ENCODE measurements at places on chromosomes 5 and 9.
A peak's percentile ranks its signal among the peaks of the same experiment; 100 is the strongest.

- DNase-seq, result no peak
Measured at GRCh38 chr9:16145196-16145950, 592.5 kb downstream of the CCDC171 start.

- DNase-seq, result no peak
Measured at GRCh38 chr5:175657593-175658271, at the start of gene HRH2. TSS of gene HRH2 (plus strand) at chr5:175658071. CDS start at chr5:175683234, 25,163 bp downstream.

- DNase-seq, result no peak
Measured at GRCh38 chr9:88319936-88320747, 68.1 kb upstream of the SPIN1 start.

- no peak for DNase-seq
Measured at GRCh38 chr5:29697785-29698414, 1495.6 kb upstream of the CDH6 start.

- DNase-seq, result no peak
Measured at GRCh38 chr9:6870650-6871477, 113.1 kb downstream of the KDM4C start.

- no peak for DNase-seq
Measured at GRCh38 chr9:5529683-5530221, 19.4 kb downstream of the PDCD1LG2 start.

DNA sequence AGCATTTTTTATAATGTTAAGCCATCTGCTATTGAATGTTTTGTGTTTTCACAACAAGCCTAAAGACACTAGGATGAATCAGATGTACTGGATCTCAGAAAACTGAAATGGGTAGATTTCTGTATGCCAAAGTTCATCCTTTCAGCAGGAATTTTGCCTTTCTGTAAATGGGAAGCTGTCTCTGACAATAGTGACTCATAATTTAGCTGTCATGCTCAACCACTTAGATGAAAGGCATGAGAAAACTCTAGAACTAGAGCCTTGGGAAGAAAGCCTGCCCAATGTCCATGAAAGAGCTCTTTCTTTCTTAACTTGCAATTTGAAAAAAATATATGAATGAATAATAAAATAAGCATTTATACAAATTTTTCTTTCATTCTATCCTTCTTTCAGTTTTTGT lies 616.0 kb upstream of the EDIL3 start:
- DNase-seq, result no peak

DNA sequence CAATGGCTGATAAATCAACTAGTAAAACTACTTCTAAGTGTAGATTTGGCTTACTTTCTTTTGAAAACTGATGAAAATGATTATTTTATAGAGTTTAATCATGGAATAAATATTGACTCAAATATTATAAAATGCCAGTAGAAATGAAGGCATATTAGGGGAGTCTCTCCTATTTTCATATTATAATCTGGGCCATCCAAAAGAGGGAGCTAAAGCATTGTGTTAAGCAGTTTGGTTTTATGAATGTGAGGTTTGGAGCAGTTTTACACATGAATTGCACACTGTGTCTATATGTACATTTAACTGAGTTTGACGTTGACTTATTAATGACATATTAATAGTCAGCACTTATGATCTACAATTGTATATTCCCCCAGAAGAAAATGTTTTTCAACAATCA lies 17.4 kb downstream of the CDH9 start:
- DNase-seq, result no peak

- no peak for DNase-seq
Measured at GRCh38 chr9:12920437-12920836, 145.6 kb downstream of the LURAP1L start.

DNA sequence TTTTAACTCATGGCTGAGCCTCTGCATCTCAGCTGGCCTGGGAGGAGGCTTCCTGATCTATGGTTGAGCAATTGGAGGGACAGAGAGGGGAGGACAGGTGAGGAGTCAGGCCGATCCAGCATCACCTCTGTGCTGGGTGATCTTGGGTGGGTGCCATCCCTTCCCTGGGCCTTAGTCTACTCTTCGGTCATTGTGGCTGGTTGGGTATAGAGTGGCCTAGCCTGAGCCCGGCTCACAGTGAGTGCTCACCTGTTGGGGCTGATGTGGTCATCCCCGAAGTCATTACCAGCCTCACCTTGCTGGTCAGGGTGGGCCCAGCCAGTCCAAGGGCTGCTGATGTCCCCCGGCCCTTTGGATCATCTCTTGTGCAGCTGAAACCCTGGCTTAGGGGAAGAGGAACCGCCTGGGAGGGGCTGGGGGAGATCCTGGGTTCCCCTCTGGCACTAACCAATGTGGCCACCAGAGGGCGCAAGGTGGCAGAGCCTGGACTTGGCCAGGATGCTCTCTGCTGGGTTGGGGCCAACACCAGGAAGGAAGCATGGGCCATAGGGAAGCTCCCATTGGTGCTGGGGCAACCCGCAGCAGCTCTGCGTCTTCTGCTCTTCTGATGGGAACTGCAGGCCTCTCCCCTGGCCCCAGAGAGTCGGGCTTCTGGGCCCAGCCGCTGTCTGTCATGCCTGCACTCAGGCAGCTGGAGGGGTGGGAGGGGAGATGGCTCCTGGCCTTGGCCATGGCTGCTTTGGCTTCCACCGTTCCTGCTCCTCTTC lies 17.3 kb upstream of the ODF2 start:
- peak; percentile 90 for DNase-seq

DNA sequence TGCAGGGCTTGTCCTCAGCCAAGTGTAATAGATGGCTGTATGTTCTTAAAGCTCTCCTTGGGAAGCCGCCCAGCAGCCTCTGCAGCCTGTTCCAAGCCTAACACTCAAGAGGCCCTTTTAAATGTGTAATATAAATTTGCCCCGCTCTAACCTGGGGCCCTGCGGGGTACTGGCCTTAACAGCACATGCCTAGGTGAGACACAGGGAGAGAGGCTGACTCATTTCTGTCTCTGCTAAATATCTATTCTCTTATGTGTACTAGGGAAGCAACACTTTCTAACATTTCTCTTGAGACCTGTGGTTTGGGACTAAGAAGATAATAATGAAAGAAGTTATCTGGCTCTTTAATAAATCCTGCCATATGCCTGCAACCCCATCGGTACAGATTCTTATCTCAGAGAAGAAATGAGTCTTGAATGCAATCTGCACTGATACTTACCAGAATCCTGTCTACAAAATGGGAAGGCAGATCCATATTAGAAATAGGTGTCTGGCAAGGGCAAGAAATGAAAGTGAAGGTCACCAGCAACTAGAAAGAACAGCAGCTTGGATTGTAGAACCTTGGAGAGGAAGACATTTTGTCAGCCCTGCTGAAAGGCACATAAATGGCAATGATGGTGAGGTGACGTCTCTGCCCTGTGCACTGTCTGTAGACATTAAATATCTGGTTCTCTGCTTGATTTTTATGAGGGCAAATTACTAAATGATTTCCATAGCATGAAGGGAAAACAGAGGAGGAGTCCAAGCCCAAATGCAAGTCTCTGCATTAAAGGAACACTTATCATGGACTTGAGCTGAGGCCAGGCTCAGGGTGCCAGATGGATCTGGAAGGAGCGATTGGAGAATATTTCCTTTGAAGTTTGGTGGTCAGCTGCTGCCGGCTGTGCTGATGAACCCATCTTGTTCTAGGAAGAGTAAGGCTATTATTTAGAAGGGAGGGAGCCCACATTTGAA lies 14.5 kb upstream of the TGFBI start:
- no peak for DNase-seq

DNA sequence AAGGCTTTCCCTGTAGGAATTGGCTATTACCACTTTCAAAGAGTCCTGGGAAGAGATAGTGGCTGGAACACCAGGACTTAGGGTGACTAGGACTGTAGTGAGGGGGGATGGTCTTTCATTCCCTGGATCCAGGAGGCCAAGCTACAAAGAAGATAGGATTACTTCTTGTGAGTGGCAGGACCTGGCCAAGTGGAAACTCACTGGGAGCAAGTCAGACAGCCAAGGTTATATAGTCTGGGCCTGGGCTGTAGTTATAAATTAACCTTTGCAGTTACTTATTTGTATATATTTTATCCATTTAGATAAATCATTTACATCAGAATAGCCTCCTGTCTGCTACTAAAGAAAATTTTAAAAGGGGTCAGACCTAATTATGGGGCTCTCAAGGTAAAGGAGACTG lies 124.3 kb downstream of the TLR4 start:
- DNase-seq, result no peak

- DNase-seq, result no peak
Measured at GRCh38 chr9:106074006-106074405, 379.7 kb downstream of the TMEM38B start.

DNA sequence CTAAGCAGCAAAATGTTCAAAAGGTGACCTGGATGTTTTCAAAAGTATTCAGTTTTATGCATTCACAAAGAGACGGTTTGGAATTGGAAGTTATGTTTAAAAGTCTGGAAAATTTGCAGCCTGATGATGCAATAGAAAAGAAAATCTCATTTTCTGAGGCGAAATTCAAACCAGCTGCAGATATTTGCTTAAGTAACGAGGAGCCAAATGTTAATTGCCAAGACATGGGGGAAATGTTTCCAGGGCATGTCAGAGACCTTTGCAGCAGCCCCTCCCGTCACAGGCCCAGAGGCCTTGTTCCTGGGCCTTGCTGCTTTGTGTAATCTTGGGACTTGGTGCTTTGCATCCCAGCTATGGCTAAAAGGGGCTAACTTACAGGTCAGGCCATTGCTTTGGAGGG lies 228.2 kb downstream of the MAN2A1 start:
- no peak for DNase-seq

GRCh38 chr9:92480291-92480771 lies 2.0 kb downstream of the ASPN start:
- DNase-seq, result no peak

DNA sequence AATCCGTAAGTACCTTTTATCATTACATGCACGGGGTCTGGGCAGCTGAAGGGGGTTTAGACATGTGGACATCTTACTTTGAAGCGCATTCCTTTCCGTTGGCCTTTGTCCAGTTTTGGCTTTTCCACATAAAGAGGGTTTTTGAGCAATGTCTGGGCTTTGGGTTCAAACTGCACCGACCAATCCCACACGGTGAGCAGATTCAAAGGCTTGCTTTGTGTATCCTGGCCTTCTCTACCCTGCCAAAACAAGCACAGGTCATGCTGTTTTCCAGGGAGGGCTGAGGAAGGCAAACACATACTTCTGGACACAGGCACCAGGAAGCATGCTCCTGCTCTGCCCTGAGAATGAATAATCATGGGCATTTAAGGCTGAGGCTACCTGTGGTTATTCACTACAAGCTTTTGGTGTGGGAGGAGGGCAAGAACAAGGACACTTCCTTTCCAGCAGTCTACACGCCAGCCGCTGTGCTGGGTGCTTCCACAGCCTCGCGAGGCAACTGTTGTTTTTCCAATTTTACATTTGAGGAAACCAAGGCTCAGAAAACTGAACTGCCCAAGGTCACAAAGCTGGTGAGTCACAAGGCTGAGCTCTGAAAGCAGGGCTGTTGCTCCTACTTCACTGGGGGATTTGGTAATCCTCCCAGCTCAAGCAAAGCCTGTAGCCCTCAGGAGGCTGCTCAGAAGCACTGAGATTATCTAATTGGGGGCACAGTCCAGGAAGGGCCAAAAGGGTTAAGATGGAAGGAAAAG lies 59.8 kb upstream of the GOLPH3 start:
- no peak for DNase-seq

GRCh38 chr9:27293996-27294395 lies 3.0 kb downstream of the EQTN start:
- DNase-seq, result no peak

- DNase-seq, result no peak
Measured at GRCh38 chr9:114006931-114007691, 71.0 kb downstream of the AMBP start.

GRCh38 chr9:38017149-38017884 lies 51.7 kb downstream of the SHB start:
- DNase-seq, result no peak

- no peak for DNase-seq
Measured at GRCh38 chr9:137233143-137233980, 2.7 kb downstream of the SLC34A3 start.

DNA sequence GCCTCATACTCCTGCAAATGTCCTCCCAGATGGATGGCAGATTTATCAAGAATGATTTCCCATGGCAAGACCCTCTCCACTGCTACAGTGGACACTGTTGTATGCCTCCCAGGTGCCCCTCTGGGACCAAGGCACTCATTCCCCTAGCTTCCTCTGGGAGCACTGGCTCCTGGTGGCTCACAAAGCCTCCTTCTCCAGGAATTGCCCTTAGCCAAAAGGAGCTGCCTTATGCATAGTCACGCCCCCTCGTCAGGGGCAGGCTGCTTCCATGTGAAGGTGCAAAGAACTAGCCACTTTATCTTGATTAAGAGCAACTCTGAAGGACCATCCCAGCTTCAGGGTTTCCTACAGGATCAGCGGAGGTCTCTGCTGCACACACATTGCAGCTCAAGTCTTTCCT lies 358.1 kb downstream of the CDK5RAP2 start:
- DNase-seq, result no peak

- DNase-seq, result no peak
Measured at GRCh38 chr9:133735931-133736330, 2.2 kb downstream of the SARDH start.

GRCh38 chr5:58403822-58404433 lies 56.0 kb downstream of the PLK2 start:
- no peak for DNase-seq

- no peak for DNase-seq
Measured at GRCh38 chr5:167763772-167764171, 527.7 kb upstream of the WWC1 start.

DNA sequence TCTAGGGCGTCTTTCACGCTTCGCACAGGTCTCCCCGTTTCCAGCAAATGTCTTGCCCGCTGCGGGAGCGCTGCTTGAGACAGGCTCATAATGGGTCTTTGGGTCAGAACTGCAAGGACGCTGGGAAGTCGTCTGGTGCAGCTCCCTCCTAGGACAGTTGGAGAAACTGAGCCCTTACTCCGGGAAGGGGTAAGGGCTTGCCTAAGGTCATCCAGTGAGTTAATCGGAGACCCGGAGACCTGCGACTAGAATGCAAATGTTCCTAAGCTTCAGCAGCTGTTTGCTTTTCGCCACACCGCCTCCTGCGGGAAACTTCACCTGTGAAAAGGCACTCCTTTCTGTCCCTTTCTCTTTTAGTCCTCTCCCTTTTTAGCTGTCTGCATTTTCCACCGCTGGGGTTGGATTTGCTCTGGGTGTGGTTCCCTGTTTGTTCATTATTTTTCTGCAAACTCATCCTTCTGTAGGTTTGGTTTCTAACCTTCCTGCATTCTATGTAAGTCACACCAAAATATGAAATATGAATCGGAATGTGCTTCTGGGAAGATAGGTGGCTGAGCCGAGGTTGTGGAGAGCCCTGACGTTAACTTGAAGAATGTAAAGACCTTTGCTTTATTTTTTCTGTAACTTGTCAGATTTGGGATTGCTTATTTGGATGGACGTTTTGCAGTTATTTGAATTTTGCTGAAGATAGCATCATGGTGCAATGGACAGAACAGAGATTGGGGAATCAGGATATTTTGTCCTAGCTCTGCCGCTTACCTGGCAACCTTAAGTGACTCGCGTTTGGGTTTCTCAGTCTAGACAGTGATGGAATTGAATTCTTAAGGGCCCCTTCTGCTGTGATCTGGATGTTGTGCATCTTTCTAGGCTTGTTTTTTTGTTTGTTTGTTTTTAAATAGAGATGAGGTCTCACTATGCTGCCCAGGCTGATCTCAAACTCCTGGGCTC lies 909 bp downstream of the SLC36A1 start:
- DNase-seq, result no peak

GRCh38 chr9:70805949-70806348 lies 315.5 kb downstream of the TRPM3 start:
- DNase-seq, result no peak
